ENCODE measurements at places on chromosomes 16 and 17.

GRCh38 chr17:57086069-57086930 lies 1.3 kb downstream of the AKAP1 start:
- DNase-seq = peak; percentile 52
- H3K27ac ChIP-seq = peak overlapping the region; percentile 28
- H3K36me3 ChIP-seq = peaks cover 3% of the 10 kb centered on the region
- H3K4me3 ChIP-seq = peak overlapping the region; percentile 98
- peaks cover 3% of the 10 kb centered on the region for H3K4me1 ChIP-seq

GRCh38 chr16:1778200-1779179 lies 3.9 kb downstream of the SPSB3 start:
- peak overlapping the region; percentile 19 for H3K27ac ChIP-seq
- peaks cover 58% of the 10 kb centered on the region for H3K4me1 ChIP-seq
- H3K4me3 ChIP-seq = no peak overlapping the region
- no peak for DNase-seq

GRCh38 chr16:83701494-83701893 lies 106.3 kb upstream of the HSBP1 start:
- H3K4me3 ChIP-seq = no peak overlapping the region
- peaks cover 12% of the 10 kb centered on the region for H3K4me1 ChIP-seq
- peaks cover 4% of the 10 kb centered on the region for H3K36me3 ChIP-seq
- H3K27me3 ChIP-seq = no peaks in the 10 kb centered on the region
- H3K27ac ChIP-seq = no peak overlapping the region

DNA sequence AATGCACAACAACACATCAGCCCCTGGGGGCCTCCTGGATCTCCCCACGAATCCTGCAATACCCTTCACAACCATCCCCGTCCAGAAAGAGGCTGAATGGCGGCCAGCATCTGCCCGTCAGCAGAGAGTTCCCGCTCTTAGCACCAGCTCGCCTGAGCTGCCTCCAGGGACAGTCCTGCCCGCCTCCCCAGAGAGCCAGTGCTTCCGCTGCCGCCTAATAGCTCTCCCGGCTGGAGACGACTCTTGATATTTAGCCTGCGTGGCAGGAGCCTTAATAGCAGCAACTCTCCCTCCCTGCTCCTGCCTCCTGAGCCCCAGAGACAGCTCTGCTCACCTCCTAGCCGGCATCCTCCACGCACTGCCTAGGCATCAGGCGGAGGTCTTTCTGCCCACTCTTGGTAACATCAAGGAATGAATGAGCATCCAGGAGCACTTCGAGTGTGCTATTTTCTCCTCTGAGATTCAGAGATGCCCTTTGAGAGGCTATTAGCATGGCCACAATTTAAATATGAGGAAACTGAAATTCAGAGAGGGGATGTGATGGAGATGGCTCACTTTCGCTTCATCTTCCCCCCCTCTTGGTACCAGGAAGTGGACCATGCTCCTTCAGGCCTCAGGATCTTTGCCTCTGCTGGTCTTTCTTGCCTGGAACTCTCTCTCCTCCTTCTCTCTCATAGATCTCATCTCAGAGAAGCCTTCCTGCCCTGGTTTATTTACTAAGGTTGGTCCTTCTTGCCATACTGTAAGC lies 67.9 kb downstream of the RAI1 start:
- no peak overlapping the region for H3K4me3 ChIP-seq
- no peaks in the 10 kb centered on the region for H3K27me3 ChIP-seq
- H3K27ac ChIP-seq = no peak overlapping the region
- no peaks in the 10 kb centered on the region for H3K36me3 ChIP-seq
- DNase-seq = no peak
